Transverse colon (tissue), 4 donors: ENCODE measurements at places on chromosomes 7 and 10. TPM values are rescaled to one million over a fixed set of nuclear protein-coding genes. Genes with fewer than 3 reads are reported as not detected.
A peak's percentile ranks its signal among the peaks of the same experiment; 100 is the strongest.

GRCh38 chr10:88879534-88880281 is at the start of gene STAMBPL1:
Gene STAMBPL1 (plus strand): TSS chr10:88880245. CDS start chr10:88901709, 21,464 bp downstream.
- peak; percentile 77 for DNase-seq

ASZ1 gene
- total RNA-seq, result not detected

- no peak for DNase-seq
These were observed 24.0 kb upstream of the PCGF5 start for GRCh38 chr10:91196268-91197048.

DNA sequence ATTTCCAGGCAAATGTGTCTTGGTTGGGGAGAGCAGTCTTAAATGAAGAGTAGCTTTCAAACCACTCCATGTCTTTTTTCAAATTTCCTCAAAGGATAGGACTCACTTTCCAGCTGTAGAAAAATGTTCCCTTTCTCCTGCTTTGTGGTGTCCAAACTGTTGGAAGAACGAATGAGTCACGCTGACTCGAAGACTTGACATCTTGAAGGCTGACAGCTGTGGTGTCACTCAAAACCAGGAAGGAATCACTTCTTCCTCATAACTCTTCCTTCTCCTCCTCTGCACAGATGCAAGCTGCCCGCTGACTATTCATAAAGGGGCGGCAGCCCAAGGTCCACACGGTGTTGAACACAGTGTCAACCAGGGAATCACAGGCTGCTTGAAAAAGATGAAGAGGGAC is 19.2 kb downstream of the PLA2G12B start:
- DNase-seq, result no peak

DNA sequence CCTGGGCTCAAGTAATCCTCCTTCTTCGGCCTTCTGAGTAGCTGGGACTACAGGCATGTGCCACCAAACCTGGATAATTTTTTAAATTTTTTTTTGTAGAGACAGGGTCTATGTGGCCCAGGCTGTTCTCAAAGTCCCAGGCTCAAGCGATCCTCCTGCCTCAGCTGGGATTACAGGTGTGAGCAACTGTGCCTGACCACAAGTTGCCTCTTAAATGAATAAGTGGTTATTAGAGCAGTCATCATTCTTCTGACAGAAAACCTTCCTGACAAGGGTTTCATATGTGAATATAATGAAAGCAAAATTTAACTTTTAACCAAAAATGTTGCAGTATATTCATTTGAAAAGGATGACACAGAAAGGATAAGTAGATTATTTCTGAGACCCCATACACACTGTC is 532.5 kb downstream of the GRM8 start:
- no peak for DNase-seq

VSIR gene
- total RNA-seq, result 61.7 TPM

PLEKHA1 gene
- 36.9 TPM for total RNA-seq

SYCE1 gene
- not detected for total RNA-seq

LZTS2 gene
- total RNA-seq, result 86.8 TPM

- no peak for DNase-seq
These were observed 88.1 kb downstream of the COBL start for GRCh38 chr7:51228386-51228958.

DNA sequence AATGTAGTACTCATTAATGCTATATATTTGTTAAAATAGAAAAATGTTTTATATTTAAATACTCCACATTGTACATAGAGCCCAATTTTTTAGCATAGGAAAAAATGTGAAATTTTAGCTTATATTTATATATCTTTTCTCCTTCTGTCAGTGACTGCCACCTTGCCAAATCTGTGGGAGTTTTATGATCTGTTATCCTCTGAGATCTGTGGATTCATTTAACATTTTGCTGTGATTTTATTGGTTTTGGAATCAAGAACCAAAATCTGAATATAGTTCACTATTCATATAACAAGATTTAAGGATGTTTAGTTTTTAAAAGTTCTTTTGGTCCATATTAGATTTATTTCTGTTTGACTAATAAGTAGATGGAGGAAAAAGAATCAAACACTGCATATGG is 127.9 kb downstream of the PPP1R9A start:
- DNase-seq, result no peak

DNA sequence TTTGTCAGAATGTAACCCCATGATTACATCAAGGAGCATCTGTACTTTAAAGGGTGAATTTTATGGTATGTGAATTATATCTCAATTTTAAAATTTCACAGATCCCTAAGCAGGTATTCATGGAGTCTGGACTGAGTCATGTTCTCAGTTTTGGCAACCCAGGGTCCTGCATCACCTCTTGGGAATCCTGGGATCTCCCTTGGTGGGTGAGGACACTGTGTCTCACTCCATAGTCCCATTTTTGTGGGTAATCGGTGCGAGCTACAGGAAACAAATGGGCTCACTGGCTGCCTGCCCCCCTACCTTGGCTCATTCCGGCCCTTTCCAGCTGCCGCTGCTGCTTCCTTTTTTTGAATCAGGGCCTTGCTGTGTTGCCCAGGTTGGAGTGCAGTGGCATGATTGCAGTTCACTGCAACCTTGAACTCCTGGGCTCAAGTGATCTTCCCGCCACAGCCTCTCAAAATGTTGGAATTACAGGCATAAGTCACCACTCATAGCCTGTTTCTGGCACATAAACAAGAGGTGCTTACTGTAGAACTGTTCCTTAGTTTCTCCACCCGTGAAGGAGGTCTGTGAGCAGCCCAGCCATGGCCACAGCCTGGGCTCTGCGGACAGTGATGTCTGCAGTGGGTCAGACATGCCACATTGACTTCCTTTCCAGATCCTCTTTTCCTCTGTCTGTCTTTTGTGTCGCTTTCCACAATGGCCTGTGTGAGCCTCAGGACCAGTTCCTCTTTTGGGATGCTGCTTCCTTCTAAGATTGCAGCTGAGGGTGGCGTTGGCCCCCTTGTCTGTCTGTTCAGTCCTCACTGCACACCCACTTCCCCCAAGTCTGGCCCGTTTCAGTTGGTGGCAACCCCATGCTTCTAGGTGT is 14.5 kb downstream of the PALD1 start:
- DNase-seq, result peak; percentile 24

NUTM2E gene
- 0.27 TPM for total RNA-seq

LRRC18 gene
- not detected for total RNA-seq

DNA sequence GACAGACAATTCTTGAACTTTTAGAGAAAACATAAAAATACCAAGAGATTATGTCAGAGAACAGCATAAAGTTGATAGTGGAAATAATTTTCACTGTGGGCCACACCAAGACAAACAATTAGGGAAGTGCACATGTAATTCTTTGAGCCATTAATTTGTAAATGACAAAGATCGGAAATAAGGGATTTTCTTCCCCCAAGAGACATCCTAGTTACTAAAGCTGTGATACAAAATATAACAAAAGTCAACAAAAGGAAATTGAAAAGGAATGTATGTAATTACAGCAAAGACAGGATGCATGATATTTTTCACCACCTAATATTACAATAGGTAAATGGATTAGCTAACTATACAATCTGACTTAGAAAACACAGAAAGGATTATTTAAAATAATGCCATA is 12.4 kb upstream of the LRRC72 start:
- no peak for DNase-seq

ITPRID1 gene
- total RNA-seq, result 6.3 TPM

PLAC9 gene
- total RNA-seq, result 5.7 TPM
